ENCODE measurements at places on chromosomes 6 and 20.

DNA sequence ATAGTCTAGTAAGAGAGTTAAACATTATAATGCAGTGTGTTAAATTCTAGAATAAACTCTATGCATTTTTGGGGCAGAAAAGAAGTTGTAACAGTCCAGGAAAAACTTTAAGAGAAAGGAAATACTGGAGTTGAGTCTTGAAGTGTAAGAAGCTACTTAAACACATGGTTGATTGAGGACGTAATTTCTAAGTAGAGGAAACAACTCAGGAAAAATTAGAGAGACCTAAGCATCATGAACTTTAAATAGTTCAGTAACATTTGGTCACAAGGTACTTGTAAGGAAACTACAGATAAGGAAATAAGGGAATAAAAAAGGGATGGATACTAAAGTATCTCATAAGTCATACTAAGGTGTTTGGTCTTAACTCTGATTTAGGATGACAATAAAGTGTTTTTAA is 4.7 kb upstream of the TRDN start:
- no peaks in the 10 kb centered on the region for H3K4me1 ChIP-seq
- H3K27ac ChIP-seq = no peak overlapping the region
- no peak overlapping the region for H3K4me3 ChIP-seq
- no peaks in the 10 kb centered on the region for H3K27me3 ChIP-seq
- no peaks in the 10 kb centered on the region for H3K36me3 ChIP-seq
- no peak for DNase-seq

GRCh38 chr6:79081663-79082062 is 3.6 kb upstream of the PHIP start:
- DNase-seq = no peak
- no peak overlapping the region for H3K27ac ChIP-seq
- no peak overlapping the region for H3K4me3 ChIP-seq
- H3K36me3 ChIP-seq = no peaks in the 10 kb centered on the region

- no peaks in the 10 kb centered on the region for H3K27me3 ChIP-seq
- no peaks in the 10 kb centered on the region for H3K36me3 ChIP-seq
- H3K4me1 ChIP-seq = no peaks in the 10 kb centered on the region
- no peak overlapping the region for H3K4me3 ChIP-seq
- no peak overlapping the region for H3K27ac ChIP-seq
Observed at GRCh38 chr20:36404435-36404978, 98.4 kb downstream of the DLGAP4 start.

- no peaks in the 10 kb centered on the region for H3K4me1 ChIP-seq
- H3K36me3 ChIP-seq = peaks cover 23% of the 10 kb centered on the region
- no peak overlapping the region for H3K4me3 ChIP-seq
- no peaks in the 10 kb centered on the region for H3K27me3 ChIP-seq
Observed at GRCh38 chr6:18147160-18147559, 7.7 kb downstream of the TPMT start.

GRCh38 chr6:56933650-56934049 is 21.3 kb upstream of the BEND6 start:
- no peaks in the 10 kb centered on the region for H3K4me1 ChIP-seq
- H3K36me3 ChIP-seq = no peaks in the 10 kb centered on the region
- DNase-seq = no peak
- no peaks in the 10 kb centered on the region for H3K27me3 ChIP-seq
- H3K27ac ChIP-seq = no peak overlapping the region

GRCh38 chr20:45014671-45015415 is 48.5 kb downstream of the STK4 start:
- H3K4me3 ChIP-seq = no peak overlapping the region
- H3K27me3 ChIP-seq = no peaks in the 10 kb centered on the region
- H3K36me3 ChIP-seq = no peaks in the 10 kb centered on the region
- no peak for DNase-seq
- no peak overlapping the region for H3K27ac ChIP-seq

- peak overlapping the region; percentile 83 for H3K27ac ChIP-seq
- no peaks in the 10 kb centered on the region for H3K27me3 ChIP-seq
- DNase-seq = peak; percentile 80
- H3K4me3 ChIP-seq = peak overlapping the region; percentile 66
Observed at GRCh38 chr6:131949909-131950766, 1.0 kb downstream of the CCN2 start.

DNA sequence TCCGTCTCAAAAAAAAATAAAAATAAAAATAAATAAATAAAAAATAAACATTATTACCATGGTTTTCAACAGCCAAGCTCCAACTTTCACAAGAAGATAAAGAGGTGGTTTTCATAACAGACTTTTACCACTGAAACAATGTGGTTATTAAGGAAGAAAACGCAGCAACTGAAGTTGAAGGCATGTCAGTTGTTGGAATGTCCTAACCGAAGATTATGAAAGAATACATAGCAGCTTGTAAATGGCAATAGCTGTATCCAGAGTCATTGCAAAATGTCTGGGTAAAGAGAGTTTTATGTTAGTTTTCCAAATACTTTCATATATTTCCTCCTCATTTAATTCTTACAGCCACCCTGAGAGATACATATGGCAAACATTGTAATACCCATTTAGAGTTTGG is 161.6 kb upstream of the MARCKS start:
- no peaks in the 10 kb centered on the region for H3K27me3 ChIP-seq
- H3K36me3 ChIP-seq = no peaks in the 10 kb centered on the region
- H3K4me1 ChIP-seq = no peaks in the 10 kb centered on the region
- H3K4me3 ChIP-seq = no peak overlapping the region
- H3K27ac ChIP-seq = no peak overlapping the region

DNA sequence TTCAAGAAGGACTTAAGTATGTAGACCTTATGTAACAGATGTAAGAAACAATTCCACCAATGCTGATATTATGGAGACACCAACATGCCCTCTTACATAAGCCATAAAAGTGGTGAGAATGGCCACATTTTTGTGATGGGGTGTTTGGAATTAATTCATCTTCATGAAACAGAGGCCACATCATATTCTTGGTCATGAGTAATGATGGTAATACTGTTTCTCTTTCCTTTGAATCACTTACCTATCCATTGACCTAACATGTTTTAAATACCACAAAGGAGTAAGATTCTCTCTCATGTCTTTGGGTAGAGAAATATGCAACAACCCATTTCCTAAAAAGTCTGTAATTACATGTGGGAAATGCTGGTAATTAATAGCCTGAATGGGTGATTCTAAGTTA is 545.4 kb upstream of the FLRT3 start:
- H3K27me3 ChIP-seq = no peaks in the 10 kb centered on the region
- no peak overlapping the region for H3K27ac ChIP-seq
- no peak for DNase-seq
- no peaks in the 10 kb centered on the region for H3K4me1 ChIP-seq
- H3K36me3 ChIP-seq = no peaks in the 10 kb centered on the region
- H3K4me3 ChIP-seq = no peak overlapping the region

GRCh38 chr6:140538926-140539325 is 1164.5 kb upstream of the CITED2 start:
- DNase-seq = no peak
- no peaks in the 10 kb centered on the region for H3K36me3 ChIP-seq
- H3K27me3 ChIP-seq = no peaks in the 10 kb centered on the region
- H3K4me3 ChIP-seq = no peak overlapping the region
- H3K27ac ChIP-seq = no peak overlapping the region

- no peaks in the 10 kb centered on the region for H3K27me3 ChIP-seq
- no peaks in the 10 kb centered on the region for H3K36me3 ChIP-seq
- no peak overlapping the region for H3K4me3 ChIP-seq
- no peak for DNase-seq
- no peak overlapping the region for H3K27ac ChIP-seq
Observed at GRCh38 chr6:72783666-72784065, 161.8 kb downstream of the KCNQ5 start.

DNA sequence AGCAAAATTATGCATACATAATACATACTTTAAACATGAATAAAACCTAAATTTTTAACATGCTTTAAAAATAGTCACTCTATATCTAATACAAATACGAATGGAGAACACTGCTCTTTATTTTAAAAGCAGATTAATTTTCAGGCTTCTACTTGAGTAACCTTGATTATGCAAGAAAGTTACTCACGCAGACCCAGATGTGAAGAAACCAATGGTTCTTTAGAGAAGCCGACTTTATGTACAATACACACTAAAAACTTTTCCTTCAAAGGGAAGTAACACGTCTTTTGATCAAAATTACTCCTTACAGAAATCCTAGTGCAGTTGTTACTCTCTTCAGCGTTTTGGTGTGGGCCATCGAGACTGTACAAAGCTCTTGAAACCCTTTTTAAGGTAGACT is 136.9 kb upstream of the SLC22A16 start:
- DNase-seq = no peak
- no peaks in the 10 kb centered on the region for H3K4me1 ChIP-seq
- H3K36me3 ChIP-seq = no peaks in the 10 kb centered on the region

DNA sequence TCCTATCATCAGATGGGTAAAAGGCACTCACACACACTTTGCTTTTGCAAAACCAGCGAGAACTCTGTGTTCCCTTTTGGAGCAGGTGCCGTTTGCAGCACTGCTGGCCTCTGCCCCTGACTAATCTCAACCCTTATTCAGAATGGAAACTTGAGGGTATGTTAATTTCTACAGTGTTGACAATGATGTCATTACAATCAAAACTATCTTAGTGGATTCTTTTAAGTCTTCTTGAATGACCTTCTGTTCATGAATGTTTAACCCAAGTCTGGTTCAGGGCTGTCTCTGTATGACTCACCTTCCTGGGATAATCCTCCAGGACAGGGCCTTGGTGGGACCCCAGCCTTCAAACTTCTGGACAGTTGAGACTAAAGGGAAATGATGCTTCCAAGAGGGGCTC is 197.9 kb downstream of the CDH4 start:
- H3K4me1 ChIP-seq = no peaks in the 10 kb centered on the region
- no peak for DNase-seq
- no peak overlapping the region for H3K27ac ChIP-seq
- H3K4me3 ChIP-seq = no peak overlapping the region
- no peaks in the 10 kb centered on the region for H3K36me3 ChIP-seq

DNA sequence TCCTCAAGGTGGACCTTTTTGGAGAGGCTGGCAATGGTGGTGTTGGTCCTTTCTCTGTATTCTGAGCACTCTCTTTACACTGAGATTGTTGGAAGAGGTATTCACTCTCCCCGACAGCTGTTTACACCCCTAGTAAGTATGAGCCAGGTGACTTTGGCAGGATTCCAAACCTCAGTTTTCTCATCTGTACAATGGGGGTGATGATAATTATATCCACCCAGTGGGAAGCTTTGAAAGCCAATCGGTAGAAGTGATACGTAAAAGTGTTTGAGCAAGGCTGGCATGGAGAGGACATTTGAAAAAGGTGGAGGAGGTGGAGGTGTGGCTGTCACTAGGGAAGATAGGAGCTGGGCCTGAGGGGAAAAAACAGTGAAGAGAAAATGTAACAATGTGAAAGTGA is 35.5 kb downstream of the ISM1 start:
- H3K27me3 ChIP-seq = no peaks in the 10 kb centered on the region
- DNase-seq = no peak
- H3K4me3 ChIP-seq = no peak overlapping the region
- H3K4me1 ChIP-seq = no peaks in the 10 kb centered on the region
- H3K27ac ChIP-seq = no peak overlapping the region

- H3K4me3 ChIP-seq = peak overlapping the region; percentile 23
- H3K27ac ChIP-seq = peak overlapping the region; percentile 72
- H3K27me3 ChIP-seq = no peaks in the 10 kb centered on the region
- DNase-seq = peak; percentile 82
Observed at GRCh38 chr6:40398034-40398691, 189.0 kb downstream of the LRFN2 start.

DNA sequence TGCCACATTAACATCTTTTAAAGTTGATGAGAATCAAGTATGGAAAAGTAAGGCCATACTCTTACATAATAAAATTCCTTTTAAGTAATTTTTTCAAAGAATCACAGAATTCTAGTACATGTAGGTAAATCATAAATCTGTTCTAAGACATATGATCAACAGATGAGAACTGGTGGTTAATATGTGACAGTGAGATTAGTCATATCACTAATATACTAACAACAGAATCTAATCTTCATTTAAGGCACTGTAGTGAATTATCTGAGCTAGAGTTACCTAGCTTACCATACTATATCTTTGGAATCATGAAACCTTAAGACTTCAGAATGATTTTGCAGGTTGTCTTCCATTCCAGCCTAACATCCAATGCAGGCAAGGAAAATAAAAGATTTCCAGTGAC is 11.6 kb downstream of the PLN start:
- H3K4me1 ChIP-seq = no peaks in the 10 kb centered on the region
- DNase-seq = no peak
- no peaks in the 10 kb centered on the region for H3K36me3 ChIP-seq
- no peak overlapping the region for H3K27ac ChIP-seq
- H3K4me3 ChIP-seq = no peak overlapping the region

DNA sequence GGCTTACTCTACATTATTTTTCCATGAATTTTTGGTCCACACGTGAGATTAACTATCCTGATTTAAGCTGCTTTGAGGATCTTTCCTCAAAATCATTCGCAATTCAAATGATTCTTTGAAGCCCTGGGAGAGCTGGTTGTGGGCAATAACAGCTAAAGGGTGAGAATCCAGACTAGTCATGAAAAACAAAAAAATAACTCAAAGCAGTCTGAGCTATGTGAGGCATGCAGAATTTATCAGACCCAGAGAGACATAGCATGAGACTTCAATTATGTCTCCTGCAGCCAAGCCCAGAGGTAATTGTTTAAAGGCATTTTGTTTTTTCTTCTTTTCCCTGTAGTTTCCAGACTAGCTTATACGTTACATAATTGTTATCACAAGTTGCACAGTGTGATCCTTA is 517.3 kb upstream of the PTCHD4 start:
- H3K27ac ChIP-seq = no peak overlapping the region
- no peaks in the 10 kb centered on the region for H3K36me3 ChIP-seq
- H3K4me3 ChIP-seq = no peak overlapping the region
- H3K27me3 ChIP-seq = no peaks in the 10 kb centered on the region
- DNase-seq = no peak

DNA sequence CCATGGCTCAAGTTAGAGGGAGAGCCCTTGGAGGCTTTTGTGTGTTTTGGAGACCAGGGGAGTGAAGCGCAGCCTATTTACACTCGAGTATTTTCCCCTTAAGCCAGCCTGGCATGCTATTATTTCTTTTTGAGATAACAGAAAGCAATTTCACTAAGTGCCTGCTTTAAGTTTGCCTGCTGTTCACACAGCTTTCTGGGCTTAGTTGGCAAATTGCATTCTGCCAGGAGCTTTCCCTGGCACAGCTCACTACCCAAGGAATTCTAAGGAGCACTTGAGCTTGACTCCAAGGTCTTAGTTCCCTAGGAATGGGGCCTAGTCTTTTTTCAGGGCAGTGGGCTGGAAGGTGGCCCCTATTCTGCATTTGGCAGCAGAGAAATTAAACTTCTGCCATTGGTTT is 19.0 kb upstream of the ASXL1 start:
- no peak overlapping the region for H3K27ac ChIP-seq
- no peaks in the 10 kb centered on the region for H3K36me3 ChIP-seq
- H3K4me3 ChIP-seq = no peak overlapping the region
- peaks cover 4% of the 10 kb centered on the region for H3K4me1 ChIP-seq
- no peaks in the 10 kb centered on the region for H3K27me3 ChIP-seq

GRCh38 chr20:64010711-64011237 is 25.2 kb upstream of the C20orf204 start:
- H3K4me1 ChIP-seq = no peaks in the 10 kb centered on the region
- no peak overlapping the region for H3K27ac ChIP-seq
- H3K4me3 ChIP-seq = no peak overlapping the region
- H3K27me3 ChIP-seq = no peaks in the 10 kb centered on the region
- DNase-seq = no peak

- no peak overlapping the region for H3K27ac ChIP-seq
- H3K27me3 ChIP-seq = no peaks in the 10 kb centered on the region
- no peak for DNase-seq
- H3K4me1 ChIP-seq = no peaks in the 10 kb centered on the region
Observed at GRCh38 chr20:20073801-20074371, 21.6 kb downstream of the CFAP61 start.

- H3K27ac ChIP-seq = no peak overlapping the region
- H3K4me3 ChIP-seq = no peak overlapping the region
- no peaks in the 10 kb centered on the region for H3K4me1 ChIP-seq
- no peaks in the 10 kb centered on the region for H3K36me3 ChIP-seq
- DNase-seq = no peak
- H3K27me3 ChIP-seq = no peaks in the 10 kb centered on the region
Observed at GRCh38 chr6:90790696-90791095, 203.8 kb upstream of the MAP3K7 start.
